ENCODE measurements at places on chromosomes 1 and 21.

DNA sequence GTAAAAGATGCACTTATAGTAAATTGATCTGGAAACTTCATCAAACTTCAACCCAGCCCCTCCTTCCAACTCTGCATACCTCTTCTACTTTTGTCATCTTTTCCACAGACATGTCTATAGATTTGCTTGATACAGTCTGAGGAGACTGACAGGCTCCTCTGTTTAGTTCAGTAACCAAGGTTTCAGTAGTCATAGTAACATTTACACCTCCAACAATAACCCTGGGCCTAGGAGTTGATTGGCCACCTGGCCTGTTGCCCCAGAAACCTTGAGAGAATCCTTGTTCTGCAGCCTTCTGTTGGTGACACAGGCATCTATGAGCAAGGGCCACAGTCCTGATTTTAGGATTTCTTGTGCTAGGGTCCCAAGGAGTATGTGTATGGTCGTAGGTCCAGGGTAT is at the start of gene CFAP141:
Gene CFAP141, minus strand, starts transcription at position 138 of the 400 bp plus-strand sequence. Its CDS starts 26 bp downstream, at position 112.
- DNase-seq, result no peak

GRCh38 chr1:155882235-155882634 is 22.9 kb downstream of the SYT11 start:
- DNase-seq, result no peak

GRCh38 chr1:246599315-246599714 is 33.1 kb downstream of the CNST start:
- no peak for DNase-seq

- no peak for DNase-seq
Measured at GRCh38 chr21:46119637-46120271, 21.8 kb downstream of the COL6A2 start.

DNA sequence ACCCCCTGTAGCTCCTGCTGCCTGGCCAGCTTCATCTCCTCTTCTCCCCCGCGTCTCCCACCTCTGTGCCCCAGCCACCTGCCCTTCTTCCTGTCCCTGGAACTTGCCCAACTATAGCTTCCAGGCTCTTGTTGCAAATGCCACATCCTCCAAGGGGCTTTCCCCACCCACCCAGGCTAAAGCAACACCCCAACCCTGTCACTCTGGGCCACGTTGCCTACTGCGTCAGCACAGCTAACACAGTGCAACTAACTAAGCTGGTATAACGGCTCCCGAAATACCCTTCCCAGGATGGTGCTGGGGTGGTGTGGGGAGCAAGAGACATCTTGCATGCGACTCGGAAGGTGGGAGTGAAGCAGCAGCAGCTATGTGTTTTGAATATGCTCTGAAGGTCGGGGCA is 19.7 kb downstream of the CAMK2N1 start:
- peak; percentile 15 for DNase-seq

DNA sequence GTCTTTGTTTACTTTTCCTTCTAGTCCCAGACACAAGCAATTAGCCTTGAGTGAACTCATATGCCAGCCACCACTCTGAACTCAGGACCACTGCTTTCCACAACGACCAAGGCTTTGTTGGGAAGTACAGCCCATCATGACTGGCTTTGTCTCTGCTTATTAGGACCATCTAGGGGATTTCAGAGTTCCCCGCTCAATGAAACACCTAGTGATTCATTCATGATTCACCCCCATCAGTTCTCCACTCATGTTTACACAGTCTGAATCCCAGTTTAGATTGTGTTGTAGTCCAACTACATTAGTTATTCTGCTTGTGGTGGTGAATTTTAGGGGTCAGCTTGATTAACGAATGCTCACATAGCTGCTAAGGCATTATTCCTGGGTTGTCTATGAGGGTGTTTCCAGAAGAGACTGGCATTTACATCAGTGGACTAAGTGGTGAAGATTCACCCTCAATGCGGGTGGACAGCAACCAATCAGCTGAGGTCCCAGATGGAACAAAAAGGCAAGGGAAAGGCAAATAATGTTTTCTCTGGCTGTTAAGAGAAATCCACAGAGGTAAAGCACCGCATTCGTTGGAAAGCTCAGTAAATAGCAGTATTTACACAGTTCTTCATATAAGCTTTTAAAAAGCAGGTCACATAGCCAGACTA is 122.7 kb downstream of the RGS21 start:
- no peak for DNase-seq

DNA sequence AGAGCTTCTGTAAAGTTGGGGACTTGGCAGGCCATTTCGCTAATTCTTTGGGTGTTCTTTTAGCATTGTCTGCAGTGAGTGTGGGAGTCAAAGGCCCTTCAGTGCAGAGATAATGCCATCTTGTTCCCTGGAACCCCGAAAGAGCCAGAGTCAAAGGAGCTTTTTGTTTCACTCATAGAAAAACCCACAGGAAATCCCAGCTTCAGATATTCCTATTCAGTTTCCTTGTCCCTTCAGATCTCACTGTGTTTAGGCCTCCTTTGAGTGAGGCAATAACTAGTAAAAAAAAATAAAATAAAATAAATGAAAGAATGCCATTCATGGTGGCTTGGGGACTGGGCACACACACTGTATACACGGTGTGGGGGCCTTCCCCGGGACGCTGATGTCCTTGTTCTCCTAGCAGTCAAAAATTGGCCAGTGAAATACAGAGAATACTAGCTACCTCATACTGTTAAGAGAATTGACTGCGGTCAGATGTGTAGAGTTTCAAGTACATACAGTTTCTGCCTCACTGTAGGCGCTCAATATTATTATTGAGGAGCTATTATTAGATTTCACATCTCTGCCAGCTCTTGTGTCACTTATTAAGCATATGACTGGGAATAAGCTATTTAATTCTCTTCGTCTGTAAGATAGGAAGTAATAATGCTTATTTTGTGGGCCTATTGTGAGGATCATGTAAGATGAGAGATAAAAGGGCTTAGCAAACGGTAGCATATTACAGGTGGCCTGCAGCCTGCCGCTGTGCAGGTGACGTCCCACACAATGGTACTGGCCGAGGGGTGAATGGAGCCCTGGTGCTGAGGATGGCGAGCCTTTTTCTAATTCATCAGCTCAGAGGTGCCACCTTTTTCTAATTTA is 16.7 kb downstream of the DISC1 start:
- no peak for DNase-seq

DNA sequence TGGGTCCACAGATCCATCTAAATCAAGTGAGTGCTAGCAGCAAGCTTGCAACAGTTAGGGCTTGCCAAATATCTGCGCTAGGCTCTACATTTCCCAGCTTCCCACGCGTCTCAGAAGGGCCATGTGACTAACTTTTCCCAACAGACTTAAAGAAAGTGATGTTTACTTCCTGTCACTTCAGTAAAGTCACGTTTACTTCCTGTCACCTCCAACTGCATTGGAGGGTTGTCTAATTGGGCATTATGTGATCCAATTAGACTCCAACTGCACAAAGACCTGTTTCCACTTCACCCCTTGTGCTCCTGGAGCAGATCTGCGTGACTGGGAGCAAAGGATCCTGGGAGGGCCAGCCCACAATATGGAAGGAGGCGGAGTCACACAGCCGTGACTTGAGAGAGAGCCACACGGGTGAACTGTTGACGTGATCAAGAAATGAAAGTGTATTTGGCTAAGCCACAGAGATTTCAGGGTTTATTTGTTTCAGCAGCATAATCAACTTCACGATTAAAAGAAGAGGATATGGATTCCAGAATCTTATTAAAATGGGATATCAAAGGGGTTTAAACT is 77.7 kb downstream of the CYYR1 start:
- DNase-seq, result no peak

DNA sequence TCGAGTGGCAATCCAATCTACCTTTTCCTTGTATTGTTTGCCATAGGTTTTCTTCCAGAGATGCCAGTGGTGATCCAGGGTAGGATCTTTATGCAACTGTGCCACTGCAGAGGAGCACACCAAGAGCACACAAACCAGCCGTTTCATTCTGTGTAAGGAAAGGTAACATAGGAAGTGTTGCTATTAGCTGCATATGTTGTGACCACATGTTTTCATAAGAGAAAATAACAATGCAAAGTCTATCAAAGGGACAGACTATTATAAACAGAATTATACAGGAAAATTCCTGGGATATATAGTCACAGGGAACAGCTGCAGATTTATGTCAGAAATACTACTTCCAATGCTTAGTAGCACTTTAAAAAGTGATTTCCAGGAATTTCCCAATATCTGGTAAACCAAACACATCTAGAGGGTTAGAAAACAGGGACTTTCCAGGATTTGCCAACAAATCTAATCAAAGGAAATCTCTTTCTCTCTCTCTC is 919 bp downstream of the CTSS start:
- DNase-seq, result no peak

GRCh38 chr1:92065042-92065441 is 10.2 kb downstream of the SETSIP start:
- DNase-seq, result no peak

GRCh38 chr1:71561729-71562128 is 480.9 kb upstream of the ZRANB2 start:
- DNase-seq, result no peak

- no peak for DNase-seq
Measured at GRCh38 chr1:67336783-67337182, 29.1 kb downstream of the IL12RB2 start.

DNA sequence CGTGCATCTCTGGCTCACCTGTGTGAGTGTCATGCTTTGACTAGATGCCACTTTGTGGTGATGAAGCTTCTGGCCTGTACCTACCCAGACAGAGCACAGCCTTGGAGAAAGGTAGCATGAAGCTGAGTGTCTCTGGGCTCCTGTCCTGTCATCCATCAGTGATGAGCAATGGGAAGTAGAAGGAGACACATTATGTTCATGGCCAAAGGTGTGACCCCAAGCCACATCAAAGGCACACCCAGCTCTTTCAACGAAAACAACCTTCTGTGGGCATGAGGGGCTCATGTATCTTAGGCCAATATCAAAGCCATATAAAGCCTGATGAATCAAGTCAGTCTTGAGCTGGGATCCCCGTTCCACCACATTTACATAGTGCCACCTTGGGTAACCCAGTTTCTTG is 1.0 kb upstream of the CLIC6 start:
- DNase-seq, result no peak

- DNase-seq, result no peak
Measured at GRCh38 chr1:230385158-230385450, 41.0 kb downstream of the PGBD5 start.

GRCh38 chr21:33940164-33940880 is 24.7 kb upstream of the ATP5PO start:
- DNase-seq, result no peak

DNA sequence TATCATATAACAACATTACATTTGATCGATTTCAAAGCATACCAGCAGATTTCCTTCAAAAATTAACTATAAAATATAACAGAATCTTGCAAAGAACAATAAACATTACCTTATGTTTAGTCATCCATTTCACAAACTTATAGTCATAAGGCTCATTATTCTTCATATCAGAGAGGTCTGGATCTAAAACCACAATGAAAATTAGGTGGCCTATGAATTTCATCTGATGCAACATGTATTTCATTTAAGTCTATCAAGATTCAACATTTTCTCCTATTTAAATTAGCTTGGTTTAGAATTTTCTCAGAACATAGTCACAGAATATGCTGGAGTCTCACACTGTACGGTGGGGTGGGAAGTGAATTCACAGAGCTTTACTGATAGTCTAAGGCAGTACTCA is 49.2 kb downstream of the KYAT3 start:
- DNase-seq, result no peak

DNA sequence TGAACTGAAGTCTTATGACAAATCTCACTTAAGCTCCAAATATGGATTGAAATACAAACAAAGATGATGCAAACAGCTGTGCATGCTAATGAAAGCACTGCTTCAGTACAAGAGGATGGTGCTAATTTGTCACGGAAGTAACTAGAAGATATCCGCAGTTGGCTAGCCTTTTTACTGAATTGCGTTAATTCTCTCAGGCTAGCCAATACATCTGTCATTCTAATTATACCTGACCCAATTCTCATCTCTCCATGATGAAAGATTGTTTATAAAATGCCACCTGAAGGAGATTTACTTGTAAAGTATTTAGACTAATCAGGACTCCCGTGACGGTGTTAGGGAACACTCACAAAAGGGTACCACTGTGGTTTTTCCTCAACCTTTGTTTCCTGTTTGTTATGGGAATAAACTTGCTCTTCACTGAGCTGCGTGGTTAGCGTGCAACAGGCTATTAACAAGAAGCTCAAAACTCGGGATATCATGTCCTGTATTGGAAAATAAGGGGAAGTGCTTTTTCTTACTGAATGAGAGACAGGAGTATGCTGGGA is 162.5 kb downstream of the APP start:
- no peak for DNase-seq

DNA sequence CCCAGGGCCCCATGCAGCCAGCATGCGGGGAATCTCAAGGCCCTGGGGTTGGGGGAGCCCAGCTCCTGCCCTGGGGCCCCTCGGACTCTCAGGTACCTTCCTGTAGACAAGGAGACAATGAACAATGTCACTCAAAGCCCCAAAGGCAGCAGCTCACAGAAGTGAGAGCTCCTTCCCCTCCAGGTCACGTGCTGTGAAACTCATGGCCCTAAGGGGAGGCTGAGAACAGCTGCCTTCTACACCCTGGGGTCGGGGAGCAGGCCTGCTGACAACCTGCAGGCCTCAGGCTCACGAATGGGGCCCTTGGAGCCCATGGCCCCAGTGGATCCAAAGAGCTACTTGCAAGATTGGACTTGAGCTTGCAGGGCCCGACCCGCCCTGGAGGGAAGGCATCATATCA is 3.2 kb downstream of the MEGF6 start:
- DNase-seq, result no peak

GRCh38 chr1:7334475-7335035 is 436.5 kb upstream of the VAMP3 start:
- no peak for DNase-seq
